ENCODE measurements at places on chromosomes 16 and 17.

- no peak for DNase-seq
Observed at GRCh38 chr17:80445726-80446110, 30.7 kb downstream of the NPTX1 start.

DNA sequence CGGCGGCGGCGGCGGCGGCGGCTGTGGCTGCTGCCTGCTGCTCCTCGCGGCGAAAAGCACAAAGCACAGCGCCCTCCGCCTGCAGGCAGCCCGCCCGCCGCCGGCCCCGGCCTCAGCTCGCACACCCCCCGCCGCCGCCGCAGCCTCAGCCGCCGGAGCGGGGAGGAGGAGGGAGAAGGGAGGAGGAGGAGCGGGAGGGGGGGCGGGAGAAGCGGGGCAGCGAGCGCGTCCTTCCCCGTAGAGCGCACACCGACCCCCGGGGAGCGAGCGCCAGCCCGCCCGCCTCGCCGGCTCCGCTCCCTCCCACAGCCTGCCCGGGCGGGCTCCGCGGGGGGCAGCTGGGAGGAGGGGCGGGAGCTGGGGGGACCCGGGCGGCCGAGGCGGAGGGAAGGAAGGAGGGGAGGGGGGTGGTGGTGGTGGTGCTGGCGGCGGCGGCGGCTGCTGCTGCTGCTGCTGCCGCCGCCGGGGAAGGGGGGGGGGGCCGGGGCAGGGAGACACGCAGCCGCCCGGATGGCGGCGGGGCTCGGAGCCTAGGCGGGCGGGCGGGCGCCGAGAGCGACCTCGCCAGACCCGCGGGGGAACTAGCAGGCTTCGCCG lies at the start of gene UBTF:
UBTF (minus strand) TSS at position 60 of the 597 bp plus-strand sequence. CDS start 1,446 bp downstream, outside the sequence.
- no peak for DNase-seq

DNA sequence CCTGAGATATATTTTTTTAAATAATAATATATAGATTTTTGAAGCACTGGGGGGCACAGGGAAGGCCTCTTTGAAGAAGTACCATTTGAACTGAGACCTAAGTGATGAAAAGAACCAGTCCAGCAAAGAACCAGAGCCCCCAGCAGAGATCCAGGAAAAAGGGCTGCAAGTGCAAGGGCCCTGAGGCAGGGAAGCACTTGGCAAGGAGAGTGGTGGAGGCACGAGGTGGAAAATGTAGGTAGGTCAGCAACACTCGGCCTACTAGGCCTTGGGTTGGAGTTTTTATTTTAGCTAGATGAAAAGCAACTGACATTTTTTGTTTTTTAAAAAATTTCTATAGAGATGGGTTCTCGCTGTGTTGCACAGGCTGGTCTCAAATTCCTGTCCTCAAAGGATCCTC lies 1.6 kb upstream of the CD19 start:
- no peak for DNase-seq

GRCh38 chr17:80716986-80717719 lies 172.5 kb downstream of the RPTOR start:
- DNase-seq = no peak

- no peak for DNase-seq
Observed at GRCh38 chr17:63685041-63685440, 14.9 kb downstream of the LIMD2 start.

Data from vagina (tissue), 2 donors.